DMS 273 treated with DMSO at 0.1 percent for 48 hours (cell line): ENCODE measurements at places on chromosomes 1 and 21.

DNA sequence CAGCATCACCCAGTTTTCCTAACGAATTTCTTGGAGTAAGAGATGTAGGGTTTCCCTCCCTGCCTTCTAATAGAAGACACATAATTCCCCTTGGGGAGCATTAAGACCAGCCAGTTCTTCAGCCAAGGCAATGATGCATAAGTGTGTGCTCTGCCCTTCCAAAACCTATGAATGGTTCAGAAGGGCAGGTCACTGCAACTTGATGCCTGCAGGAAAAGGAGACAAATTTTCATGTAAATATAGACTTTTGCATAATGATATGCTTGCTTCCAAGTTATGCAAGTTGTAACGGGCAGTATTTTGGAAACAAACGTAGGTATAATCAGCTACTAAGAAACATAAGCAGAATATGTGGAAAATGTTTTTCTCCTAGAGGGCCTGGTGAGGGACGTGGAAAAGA, 31.6 kb downstream of the PTGS2 start:
- DNase-seq: no peak

DNA sequence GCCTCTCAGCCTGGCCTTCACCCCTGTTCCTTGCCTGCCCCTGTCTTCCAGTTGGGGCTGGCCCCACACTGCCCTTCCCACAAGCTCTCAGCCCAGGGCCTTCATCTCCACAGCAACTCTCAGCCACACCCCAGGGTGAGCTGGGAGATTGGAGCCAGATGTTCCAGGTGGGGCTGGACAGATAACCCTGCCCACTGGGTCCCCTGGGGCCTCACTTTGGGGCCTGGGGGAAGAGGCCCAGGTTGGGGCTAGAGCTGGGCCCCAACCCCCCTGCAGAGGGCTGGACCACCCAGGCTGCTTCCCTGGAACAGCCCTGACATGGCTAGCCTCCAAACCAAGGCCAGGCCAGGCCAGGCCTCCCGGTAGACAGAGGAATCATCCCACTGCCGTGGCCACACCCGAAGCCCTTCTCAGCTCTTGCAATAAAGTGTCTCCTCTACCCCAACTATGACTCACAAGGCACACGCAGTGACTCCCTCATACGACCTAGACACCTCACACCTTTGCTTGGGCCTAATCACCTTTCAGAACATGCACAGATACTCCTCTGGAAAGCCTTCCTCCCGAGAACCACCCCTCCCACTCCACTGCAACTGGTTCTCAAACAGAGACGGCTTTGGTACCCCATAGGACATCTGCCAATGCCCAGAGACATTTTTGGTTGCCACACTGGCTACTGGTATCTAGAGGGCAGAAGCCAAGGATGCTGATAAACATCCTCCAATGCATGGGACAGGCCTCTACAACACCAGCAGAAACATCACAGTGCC, 22.2 kb downstream of the SLC2A1 start:
- DNase-seq: no peak

- DNase-seq: no peak
Measured at GRCh38 chr1:67682659-67683197, 2.3 kb upstream of the GADD45A start.

- DNase-seq: peak; percentile 19
Measured at GRCh38 chr21:27700974-27701614, 734.2 kb upstream of the ADAMTS5 start.

DNA sequence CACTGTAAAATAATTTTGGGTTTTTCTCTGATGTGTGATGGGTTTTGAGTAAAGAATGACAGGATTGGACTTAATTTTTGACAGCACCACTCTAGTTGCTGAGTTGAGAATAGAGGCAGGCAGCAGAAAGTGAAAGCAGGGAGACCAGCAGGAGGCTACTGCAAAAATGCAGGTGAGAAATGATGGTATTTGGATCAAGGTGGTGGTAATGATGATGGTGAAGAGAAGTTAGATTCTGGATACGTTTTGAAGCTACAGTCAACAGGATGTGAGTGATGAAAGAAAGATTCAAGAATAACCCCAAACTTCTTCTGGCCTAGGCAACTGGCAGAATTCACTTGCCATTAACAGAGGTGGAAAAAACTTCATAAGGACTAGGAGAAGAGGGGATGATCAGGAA, 14.8 kb upstream of the AK5 start:
- DNase-seq: no peak

- no peak for DNase-seq
Measured at GRCh38 chr1:1797731-1798341, 19.6 kb upstream of the NADK start.

- no peak for DNase-seq
Measured at GRCh38 chr1:41320895-41321676, 40.1 kb upstream of the FOXO6 start.

- no peak for DNase-seq
Measured at GRCh38 chr1:209870151-209870831, 42.5 kb downstream of the UTP25 start.

- peak; percentile 61 for DNase-seq
Measured at GRCh38 chr1:64469977-64470664, at the start of gene CACHD1. CACHD1 (plus strand) TSS chr1:64470129; CDS start chr1:64470745, 616 bp downstream.
